Kidney epithelial cell (primary cell): ENCODE measurements at places on chromosomes 4 and X. TPM values are rescaled to one million over a fixed set of nuclear protein-coding genes. Genes with fewer than 3 reads are reported as not detected.

- DNase-seq, result no peak
Measured at GRCh38 chr4:16759931-16760582, 138.4 kb downstream of the LDB2 start.

MAGEA9B gene
- 0.17 TPM in 1 of 2 replicates, not detected in the other for total RNA-seq

DNA sequence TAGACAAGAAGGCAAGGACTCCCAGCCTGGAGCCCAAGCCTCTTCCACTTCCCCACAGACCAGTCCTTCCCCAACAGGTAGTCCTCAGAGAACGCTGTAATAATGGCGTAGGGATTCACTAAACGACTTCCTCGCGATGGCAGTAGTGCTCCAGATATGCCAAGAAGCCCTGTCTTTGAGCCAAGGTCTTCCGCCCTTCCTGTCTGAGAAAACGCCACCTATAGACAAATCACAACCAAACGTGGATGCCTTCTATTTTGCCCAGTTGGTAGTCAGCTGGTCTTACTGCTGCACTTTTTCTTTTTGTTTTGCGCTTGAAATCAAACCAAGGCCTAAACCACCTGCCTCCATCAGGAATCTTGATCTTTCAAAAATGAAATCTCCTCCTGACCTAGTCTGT lies 203.3 kb downstream of the OR13H1 start:
- no peak for DNase-seq

- DNase-seq, result no peak
Measured at GRCh38 chr4:99762728-99763127, 53.9 kb upstream of the DAPP1 start.

SLC9A7 gene
- 9.8 and 12.3 TPM in 2 replicates for total RNA-seq

CXorf38 gene
- 21.4 and 23.2 TPM in 2 replicates for total RNA-seq

CYBB gene
- 0.27 and 0.38 TPM in 2 replicates for total RNA-seq

ALB gene
- not detected in 2 replicates for total RNA-seq

DNA sequence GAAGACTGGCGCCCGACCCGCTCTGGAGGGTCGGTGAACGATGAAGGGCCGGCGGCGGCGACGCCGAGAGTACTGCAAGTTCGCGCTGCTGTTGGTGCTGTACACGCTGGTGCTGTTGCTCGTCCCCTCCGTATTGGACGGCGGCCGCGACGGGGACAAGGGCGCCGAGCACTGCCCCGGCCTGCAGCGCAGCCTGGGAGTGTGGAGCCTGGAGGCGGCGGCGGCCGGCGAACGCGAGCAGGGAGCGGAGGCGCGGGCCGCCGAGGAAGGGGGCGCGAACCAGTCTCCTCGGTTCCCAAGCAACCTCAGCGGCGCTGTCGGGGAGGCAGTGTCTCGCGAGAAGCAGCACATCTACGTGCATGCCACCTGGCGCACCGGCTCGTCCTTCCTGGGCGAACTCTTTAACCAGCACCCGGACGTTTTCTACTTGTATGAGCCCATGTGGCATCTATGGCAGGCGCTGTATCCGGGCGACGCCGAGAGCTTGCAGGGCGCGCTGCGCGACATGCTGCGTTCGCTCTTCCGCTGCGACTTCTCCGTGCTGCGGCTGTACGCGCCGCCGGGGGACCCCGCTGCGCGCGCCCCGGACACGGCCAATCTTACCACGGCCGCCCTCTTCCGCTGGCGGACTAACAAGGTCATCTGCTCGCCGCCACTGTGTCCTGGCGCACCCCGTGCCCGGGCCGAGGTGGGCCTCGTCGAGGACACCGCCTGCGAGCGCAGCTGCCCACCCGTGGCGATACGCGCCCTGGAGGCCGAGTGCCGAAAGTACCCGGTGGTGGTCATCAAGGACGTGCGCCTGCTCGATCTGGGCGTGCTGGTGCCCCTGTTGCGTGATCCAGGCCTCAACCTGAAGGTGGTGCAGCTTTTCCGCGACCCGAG lies 568 bp downstream of the CHST7 start:
- no peak for DNase-seq

ADH1B gene
- total RNA-seq, result 0.08 TPM in 1 of 2 replicates, not detected in the other

DNA sequence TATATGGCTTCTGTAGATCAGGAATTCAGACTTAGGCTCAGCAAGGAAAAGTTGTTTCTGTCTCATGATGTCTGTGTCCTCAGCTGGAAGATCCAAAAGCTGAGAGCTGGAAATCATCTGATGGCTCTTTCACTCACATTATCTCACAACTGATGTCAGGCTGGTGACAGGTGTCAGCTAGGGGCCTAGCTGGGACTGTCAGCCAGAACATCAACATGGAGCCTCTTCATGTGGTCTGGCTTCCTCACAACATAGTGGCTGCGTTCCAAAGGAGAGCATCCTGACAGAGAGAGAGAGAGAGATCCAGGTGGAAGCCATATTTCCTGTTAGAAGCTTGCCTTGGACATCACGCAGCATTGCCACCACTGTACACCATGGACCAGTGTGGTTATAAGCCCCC lies 10.6 kb upstream of the INTS6L start:
- no peak for DNase-seq

GRCh38 chrX:118603981-118604380 lies 108.4 kb downstream of the DOCK11 start:
- DNase-seq, result no peak
